NCI-H748 treated with DMSO at 0.1 percent for 48 hours (cell line): ENCODE measurements at places on chromosomes 6 and 20.

GRCh38 chr20:53752583-53752970 lies 158.9 kb upstream of the ZNF217 start:
- no peak for DNase-seq

- no peak for DNase-seq
These were observed 242.7 kb downstream of the SOX4 start for GRCh38 chr6:21836277-21836676.

DNA sequence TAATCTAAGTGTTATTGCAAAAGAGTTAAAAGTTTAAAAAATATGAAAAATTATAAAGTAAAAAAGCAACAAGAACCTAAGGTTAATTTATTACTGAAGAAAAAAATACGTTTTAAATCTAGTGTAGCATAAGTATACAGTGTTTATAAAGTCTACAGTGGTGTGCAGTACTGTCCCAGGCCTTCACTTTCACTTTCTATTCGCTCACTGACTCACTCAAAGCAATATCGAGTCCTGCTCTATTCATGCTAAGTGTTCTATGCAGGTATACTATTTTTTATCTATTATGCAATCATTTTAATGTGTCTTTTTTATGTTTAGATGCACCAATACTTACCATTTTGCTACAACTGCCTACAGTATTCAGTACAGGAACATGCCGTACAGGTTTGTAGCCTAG lies 113.0 kb downstream of the MANEA start:
- DNase-seq = no peak

DNA sequence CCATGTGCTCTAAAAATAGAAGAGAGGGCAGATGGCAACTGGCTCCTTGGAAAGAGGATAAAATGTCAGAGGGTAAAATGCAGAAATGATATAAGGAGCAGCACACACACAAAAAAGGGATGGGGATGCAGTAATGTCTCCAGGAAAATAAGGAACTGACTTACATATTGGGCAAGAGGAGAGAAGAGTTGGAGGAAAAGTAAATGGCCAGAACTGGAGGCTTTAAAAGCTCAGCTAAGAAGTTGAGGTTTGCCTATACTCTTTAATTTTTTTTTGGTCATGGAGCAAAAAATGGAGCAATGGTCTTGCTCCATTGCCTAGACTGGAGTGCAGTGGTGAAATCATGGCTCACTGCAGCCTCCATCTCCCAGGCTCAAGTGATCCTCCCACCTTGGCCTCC lies 93.7 kb downstream of the SULF2 start:
- DNase-seq = no peak

DNA sequence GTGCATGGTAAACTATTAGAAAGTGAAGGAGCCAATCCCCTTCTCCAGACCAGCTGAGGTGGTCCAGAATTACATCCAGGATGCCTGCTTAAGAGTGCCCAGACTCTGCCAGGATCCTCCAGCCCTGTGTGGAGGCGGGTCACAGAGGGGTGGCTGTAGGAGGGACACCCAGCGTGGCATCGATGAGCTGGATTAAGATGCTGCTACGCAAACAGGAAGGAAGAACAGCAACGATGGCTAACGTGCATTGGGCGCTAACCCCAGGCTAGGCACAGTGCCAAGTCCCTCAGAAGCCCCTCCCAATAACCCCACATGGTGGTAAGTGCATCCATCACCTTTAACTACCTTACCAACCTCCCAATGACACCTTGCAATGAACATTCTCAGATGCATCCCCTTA lies 63.9 kb upstream of the MRPS10 start:
- no peak for DNase-seq

- no peak for DNase-seq
These were observed 87.7 kb upstream of the FAM184A start for GRCh38 chr6:119166024-119166784.

DNA sequence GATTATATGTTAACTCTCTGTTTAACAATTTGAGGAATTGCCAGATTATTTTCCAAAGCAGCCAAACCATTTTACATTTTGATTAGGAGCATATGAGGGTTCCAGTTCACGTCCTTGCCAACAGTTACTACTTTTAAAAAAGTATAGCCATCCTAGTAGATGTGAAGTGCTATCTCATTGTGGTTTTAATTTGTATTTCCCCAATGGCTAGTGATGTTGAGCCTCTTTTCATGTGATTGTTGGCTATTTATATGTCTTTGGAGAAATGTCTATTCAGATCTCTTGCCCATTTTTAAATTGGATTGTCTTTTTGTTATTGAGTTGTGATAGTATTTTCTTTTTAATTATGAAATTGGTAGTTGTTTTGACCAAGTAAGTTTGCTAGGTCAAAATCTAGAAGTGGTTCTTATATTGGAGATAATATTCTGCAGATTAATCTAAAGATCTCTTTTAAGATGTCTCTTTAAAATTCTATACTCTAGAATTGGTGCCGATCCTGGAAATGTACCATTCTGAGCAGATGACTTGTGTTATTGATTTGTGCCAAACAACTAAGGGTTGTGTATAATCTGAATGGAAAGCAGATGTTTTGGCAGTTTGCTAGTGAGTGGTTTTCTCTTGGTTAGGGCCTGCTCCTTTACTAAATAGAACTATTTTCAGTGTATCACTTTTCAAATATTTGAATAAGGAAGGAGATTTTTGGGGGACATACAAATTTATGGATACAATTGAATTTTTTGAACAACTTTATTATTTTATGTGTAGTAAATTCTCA lies 99.5 kb downstream of the CDKAL1 start:
- no peak for DNase-seq

DNA sequence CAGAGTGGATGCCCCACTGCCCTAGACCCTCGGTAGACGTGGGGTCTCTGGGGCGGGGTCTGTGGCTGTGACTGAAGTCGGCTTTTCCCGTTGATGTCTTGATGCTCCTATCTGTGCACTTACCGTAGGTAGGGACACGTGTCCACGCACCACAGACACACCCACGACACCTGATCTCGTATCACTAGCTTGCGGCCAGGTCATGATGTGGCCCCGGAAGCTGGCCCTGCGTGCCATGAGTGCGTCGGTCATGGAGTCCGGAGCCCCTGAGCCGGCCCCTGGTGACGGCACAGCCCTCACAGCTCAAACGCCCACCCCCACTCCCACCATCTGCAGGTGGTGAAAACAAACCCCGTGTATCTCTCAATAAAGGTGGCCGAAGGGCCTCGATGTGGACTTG lies 33.9 kb upstream of the MRGBP start:
- no peak for DNase-seq

DNA sequence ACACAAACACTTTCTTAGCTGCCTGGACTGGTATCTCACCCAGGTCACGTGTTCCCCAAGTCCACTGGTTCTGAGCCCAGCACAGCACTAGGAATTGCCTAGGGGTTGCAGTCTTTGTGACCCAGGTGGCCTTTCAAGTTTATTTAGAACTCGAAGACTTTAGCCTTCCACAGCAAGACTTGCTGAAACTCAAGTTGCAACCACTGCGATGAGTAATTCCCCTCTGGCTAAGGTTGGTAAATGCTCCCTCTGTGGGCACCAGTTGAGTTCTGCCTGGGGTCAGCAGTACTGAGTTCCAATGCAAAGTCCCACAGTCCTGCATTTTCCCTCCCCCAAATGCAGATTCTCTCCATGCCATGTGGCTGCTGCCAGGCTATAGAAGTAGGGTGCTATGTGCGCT lies 77.6 kb upstream of the MOCS1 start:
- no peak for DNase-seq

DNA sequence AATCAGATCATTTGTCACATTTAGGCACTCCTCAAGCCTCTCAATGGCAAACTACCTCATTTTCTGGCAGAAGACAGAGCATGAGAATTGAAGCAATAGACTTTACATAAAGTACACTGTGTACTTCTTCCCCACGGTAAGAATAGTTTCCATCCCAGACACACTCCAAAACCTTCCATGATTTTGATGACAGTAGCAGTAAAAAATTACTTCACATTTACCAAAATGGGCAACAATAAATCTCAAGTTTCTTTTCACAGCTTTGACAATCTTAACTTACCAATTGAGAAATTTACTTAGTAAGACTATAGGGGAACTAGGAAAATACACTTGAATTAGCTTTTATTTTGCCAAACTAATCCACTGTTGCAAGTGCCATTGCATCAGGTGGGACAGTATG lies 353.8 kb downstream of the HAO1 start:
- DNase-seq = no peak

DNA sequence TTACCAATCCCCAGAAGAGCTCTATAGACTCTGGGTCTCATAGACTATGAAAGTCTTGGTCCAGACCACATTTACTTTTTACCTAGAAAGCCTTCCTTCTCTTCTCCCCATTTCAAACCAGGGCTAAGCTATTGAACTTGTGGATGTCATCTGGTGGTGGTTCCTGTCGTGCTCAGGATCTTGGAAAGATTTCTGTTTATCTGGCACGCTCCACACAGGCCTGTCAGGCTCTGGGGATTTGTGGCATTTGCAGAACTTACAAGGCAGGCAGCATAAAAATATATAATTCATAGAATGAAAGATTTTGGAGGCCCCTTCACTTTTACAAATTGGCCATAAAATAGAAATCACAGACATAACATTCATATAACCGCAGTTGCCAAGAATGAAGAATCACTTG lies 188.1 kb downstream of the UST start:
- DNase-seq = no peak

GRCh38 chr6:68655028-68655427 lies 19.9 kb downstream of the ADGRB3 start:
- DNase-seq = no peak
